ENCODE measurements at places on chromosomes 1 and 21.

- DNase-seq, result no peak
These were observed 43.0 kb downstream of the GNB1 start for GRCh38 chr1:1847890-1848289.

DNA sequence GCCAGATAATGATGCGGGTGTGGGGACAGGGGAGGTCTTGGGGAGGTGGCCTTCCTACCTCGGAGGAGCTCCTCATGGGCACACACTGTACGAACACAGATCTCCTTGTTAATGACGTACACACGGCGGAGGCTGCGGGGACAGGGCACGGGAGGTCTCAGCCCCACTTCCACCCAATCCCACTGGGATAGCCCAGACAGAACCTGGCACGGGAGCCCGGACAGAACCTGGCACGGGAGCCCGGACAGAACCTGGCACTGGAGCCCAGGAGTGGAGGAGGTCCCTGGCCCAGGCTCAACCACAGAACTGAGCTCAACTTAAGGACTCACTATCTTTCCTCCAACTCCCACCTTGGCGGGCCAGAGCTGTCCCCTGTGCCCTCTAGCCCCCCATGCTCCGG lies 5.2 kb downstream of the MFAP2 start:
- DNase-seq, result no peak

DNA sequence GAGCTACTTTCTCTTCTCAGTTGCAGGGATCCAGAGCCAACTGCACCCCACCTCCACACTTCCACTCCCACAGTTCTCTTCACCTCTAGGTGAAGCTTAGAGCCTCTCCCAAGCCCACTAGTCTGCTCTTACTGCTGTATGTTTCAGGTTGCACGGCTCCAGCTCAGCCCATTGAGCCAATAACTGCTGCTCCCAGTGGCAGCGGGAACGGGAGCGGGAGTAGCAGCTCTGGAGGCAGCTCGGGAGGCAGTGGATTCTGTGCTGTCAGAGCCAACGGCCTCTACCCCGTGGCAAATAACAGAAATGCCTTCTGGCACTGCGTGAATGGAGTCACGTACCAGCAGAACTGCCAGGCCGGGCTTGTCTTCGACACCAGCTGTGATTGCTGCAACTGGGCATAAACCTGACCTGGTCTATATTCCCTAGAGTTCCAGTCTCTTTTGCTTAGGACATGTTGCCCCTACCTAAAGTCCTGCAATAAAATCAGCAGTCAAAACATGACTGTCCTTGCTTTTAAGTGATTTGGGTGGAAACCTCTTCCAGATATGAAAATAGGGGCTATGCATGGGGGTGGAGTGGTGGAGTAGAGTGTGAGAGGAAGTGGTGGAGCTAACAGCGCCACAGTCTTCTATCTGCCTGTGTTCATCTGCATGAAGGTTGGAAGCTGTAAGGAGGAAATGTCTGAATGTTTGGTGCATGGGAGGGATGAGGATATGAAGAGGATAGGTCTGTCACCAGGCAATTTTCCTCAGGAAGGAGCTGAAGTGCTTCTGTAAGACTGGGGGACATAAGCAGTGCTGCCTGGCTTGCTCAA lies 29.6 kb downstream of the CHIA start:
- DNase-seq, result no peak

- DNase-seq, result no peak
These were observed 64.5 kb downstream of the NPHP4 start for GRCh38 chr1:5927506-5928370.

DNA sequence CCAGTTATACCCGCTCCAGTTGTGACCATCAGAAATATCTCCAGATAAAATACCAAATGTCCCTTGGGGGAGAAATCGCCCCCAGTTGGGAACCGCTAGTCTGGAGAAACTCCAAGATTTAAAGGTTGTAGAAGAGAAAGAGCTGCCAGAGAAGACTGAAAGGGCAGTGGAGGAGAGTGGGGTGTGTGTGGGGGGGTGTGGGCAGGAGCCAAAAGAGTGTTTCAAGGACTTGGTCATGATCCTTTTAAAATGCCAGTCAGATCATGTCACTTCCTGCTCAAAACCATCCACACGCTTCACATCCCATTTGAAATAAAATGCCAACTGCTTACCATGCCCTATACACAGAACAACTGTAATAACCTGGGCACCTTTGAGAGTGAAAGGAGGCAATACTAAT lies 3.4 kb upstream of the HEYL start:
- no peak for DNase-seq

DNA sequence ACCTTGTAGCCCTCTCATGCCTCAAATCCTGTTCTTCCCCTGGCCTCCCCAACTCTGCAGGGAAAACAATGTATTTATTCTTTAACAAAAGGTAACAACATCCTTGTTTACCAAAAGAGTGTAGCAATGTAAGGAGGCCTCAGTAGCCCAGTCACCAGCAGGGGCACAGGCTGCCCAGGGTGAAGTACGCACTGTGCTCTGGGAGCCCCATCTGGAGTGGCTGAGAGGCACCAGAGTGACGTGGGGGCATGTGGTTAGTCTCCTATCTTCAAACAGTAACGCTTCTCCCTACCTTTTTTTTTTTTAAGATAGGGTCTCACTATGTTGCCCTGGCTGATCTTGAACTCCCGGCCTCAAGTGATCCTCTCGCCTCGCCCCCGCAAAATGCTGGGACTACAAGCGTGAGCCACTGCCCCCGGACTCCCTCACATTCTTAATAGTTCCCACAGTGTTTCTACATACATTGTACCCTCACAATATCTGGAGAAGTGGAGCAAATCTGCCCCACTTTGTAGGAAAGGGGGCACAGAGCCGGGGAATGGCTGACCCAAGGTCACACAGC lies 51.3 kb upstream of the ECE1 start:
- DNase-seq, result no peak

- no peak for DNase-seq
These were observed 36.6 kb downstream of the PTGS2 start for GRCh38 chr1:186643614-186644013.

DNA sequence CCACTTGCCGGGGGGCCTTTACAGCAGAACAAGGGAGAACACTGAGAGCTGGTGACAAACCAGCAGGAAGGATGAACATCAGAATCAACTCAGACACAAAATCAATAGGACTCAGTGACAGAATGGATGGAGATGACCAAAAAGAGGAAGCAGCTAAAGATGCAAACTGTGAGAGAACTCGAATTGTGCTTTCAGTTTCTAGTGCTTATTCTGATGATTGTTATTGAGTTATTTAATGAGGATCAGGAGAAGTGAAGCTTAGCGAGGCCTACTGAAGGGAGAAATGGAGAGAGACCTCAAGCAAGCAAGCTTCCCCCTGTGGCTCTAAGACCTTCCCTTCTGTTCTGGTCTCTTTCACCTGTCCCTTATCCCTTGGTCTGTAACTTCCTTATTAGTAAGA lies 30.3 kb upstream of the TMEM125 start:
- no peak for DNase-seq

- no peak for DNase-seq
These were observed 8.1 kb downstream of the BLACAT1 start for GRCh38 chr1:205447457-205448341.

DNA sequence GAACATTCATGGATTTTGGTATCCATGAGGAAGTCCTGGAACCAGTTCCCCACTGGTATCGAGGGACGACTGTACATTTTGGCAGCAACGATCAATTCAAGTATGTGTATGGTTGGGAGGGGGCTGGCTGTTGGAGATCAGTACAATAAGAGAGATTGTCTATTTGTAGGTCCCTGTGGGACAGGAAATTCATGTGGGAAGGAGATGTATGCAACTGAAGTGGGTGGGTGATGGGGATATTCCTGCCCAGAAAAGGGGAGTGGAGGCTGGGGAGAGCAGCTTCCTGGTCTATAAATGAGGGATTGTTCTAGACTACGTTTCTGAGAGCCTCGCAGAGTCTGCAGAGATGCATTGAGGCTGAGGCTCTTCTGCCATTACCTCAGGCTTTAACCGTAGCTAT lies 140.2 kb upstream of the MAGI3 start:
- no peak for DNase-seq

DNA sequence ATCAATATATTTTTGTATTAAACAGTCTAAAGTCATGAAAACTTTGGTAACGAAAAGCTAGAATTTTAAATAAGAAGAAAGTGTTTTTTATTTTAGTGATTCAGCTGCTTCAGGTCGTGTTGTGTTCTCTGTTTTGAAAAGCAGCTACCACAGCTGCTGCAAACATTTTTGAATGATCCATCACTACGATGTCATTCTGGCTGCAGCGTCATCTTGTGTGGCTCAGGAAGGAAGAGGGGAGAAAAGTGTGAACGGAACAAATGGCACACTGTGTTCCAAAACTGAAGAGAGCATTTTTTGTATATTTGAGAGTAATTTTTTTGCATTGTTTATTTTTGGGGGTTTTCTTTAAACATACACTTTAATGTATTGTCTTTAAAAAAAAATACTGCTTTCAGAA lies 323.0 kb upstream of the ADGRL2 start:
- no peak for DNase-seq

DNA sequence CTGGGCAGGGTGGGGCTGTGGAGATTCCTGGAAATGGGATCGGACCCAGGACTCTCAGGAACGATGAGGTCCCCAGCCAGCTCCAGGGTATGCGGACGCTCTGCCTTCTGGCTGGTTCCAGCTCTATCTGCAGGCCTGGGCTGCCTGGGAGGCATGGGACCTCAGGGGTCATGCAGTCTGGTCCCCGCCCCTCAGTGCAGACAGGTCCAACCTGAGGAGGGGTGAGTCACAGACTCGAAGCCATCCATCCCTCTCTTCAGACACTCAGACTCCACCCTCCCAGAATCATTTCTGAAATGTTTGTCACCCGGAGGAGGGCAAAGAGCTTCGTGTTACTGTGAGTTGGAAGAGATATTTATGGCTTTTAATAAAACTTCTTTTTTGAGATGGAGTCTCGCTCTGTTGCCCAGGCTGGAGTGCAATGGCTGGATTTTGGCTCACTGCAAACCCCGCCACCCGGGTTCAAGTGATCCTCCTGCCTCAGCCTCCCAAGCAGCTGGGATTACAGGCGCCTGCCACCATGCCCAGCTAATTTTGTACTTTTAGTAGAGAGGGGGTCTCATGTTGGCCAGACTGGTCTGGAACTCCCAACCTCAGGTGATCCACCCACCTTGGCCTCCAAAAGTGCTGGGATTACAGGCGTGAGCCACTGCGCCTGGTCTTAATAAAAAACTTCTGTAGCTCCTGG lies 5.9 kb upstream of the MYOM3 start:
- DNase-seq, result no peak

- DNase-seq, result no peak
These were observed 424.4 kb upstream of the NFIA start for GRCh38 chr1:60657926-60658325.

DNA sequence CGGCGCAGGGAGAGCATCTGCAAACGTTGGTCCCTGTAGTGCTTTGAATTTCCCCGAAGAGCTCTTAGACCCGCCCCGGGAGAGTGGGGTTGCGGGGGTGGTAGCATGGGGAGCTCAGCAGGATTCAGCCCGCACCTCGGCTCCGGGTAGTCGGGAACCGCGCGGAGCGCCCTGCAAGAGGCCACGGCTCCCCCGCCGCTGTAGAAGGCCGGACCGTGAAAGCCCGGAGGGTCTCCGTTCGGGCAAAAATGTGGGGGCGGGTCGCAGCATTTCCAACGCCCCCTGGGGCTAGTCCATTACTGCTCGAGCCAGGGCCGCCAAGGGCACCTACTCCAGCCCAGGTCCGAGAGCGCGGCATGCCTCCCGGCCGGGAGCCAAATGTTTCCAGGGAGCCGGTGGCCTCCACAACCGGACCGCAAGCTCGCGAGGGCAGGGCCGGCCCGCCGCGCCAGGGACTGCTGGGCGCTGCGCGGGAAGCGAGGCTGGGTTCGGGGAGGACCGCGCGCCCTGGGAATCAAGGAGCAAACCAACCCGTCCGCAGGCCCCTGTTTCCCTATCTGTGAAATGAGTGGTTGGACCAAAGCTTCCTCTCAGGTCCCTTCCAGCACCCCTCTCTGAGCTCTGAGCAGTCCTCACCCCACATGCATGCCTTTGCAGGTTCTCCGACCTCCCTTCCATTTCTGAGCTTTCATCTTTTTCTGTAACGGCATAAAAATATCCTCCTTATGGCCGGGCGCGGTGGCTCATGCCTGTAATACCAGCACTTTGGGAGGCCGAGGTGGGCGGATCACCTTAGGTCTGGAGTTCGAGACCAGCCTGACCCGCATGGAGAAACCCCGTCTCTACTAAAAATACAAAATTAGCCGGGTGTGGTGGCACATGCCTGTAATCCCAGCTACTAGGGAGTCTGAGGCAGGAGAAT lies 775 bp upstream of the TMEM63A start:
- DNase-seq, result no peak

GRCh38 chr1:63682936-63683335 lies 89.7 kb downstream of the PGM1 start:
- DNase-seq, result no peak

GRCh38 chr1:12047120-12047876 lies 15.8 kb upstream of the TNFRSF8 start:
- no peak for DNase-seq

DNA sequence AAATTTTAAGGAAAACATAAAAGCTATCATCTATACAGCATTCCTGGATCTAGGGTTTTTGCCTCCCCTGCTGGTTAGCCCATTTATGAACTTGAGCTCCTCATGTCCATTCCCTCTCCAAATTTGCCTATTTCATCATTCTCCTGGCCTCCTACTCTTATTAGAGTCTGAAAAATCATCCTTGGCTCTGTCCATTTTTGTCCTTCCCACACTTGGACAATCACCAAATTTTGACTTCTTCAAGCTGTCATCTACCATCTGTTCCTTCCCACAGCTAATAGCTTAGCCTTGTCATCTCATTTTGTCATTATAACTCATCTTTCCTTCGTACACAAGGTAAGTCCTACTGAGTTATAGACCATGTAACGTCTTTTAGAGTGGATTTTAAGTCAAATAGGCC lies 2.2 kb upstream of the HENMT1 start:
- no peak for DNase-seq

DNA sequence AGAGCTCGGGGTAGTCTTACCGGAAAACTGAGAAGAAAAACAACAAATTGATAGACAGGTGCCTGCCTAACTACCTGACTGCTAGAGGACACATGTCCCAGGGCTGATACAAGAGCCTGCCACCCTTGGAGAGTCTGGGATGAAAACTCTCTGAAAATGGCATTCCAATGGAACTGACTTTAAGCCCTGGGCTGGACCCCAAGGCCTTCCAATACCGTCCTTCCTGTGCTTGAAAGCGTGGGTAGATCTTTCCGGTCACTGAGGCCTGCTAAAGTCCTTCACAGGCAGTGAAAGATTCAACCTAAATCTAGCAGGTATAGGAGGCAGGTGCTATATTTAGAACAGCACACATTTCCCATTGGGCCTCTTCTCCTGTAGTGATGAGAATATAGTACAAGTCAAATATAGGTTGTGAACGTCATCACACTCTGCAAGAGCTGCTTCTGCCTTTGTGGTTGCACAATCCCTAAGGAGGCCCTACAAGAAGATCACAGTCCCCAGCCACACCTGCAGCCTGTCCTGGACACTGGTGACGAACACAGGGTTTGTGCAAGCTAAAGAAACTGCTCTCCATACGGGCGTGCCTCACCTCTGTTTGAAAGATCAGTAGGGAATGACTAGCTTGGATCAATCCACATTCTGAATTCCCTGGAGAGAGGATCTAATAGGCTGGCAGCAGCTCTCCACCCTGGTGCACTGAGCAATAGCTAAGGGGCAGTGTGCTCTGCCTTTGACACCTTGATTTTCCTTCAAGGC lies 876 bp upstream of the CHML start:
- DNase-seq, result no peak
